ENCODE measurements at places on chromosomes 6 and 20. TPM values are rescaled to one million over a fixed set of nuclear protein-coding genes. Genes with fewer than 3 reads are reported as not detected.

Gene EPHA7
- 0.52 TPM for total RNA-seq

Gene VSX1
- total RNA-seq, result not detected

Gene PRL
- not detected for total RNA-seq

Gene MICB
- total RNA-seq, result 25.6 TPM

Gene WFDC5
- total RNA-seq, result not detected

Gene GSTA1
- total RNA-seq, result not detected
